GDM1 (cell line): ENCODE measurements at places on chromosomes 2 and 18.

DNA sequence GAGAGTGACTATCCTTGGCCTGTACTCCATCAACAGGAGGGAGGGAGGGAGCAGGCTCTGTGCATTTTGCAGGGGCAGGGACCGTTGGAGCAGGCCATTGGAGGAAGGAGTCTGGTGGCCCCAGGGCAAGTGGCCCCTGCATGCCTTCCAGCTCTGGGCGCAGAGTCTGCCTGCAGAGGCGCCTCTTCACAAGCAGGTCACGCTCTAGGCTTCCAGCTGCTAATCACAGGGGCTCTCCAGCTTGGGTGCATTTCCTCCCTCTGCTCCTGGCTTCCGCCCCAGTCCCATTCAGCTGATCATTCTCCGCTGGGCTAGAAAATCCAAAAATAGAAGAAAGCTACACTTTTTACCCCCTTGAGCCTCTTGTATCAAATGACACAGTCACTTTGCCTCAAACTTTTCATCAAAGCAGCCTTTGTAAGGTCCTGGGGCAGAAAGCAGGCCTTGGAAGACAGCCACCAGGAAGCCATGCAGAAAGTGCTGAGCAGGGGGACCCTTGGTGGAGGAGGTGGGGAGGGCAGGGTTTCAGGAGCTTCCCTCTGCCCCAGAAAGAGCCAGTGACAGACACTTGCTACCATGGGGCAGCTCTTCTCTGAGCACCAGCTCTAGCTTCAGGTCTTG lies 11.3 kb downstream of the TMEM247 start:
- no peak for DNase-seq

DNA sequence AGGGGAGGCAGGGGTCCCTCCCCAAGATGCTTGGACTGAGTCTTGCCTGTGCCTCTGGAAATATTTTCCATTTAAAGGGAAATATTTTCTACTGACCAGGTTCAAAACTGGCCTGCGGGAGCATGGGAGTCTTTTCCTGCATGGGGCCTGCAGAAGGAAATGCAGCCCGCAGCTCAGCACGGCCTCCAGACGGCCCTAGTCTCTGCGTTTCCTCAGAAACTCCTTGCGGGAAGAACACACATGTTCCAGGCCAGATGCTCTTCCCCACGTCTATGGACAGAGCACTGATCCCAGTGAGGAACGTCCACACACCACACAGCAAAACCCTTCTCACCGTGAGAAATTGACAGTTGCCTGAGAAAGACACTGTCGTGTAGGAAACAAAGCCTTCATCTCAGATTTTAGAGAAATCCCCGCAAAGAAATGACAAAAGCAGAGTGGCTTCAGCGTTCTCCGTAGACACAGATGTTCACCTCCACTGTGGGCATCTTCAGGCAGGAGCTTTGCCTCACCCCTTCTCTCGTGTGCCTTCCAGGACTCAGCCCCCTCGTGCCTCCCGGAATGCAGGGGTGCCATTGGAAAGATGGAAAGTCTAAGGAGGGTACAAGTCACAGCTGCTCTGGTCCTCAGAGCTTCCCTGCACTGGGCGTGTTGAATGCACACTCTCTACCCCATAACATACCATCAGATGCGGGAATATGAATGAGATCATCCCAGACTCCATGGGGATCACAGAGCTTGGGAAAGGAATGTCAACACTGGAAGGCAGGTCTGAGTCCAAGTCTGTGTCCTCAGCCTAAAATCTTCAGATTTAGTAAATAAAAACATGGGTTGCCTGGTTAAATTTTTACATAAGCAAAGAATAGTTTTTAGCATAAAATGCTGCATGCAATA lies 438.7 kb upstream of the SALL3 start:
- no peak for DNase-seq

DNA sequence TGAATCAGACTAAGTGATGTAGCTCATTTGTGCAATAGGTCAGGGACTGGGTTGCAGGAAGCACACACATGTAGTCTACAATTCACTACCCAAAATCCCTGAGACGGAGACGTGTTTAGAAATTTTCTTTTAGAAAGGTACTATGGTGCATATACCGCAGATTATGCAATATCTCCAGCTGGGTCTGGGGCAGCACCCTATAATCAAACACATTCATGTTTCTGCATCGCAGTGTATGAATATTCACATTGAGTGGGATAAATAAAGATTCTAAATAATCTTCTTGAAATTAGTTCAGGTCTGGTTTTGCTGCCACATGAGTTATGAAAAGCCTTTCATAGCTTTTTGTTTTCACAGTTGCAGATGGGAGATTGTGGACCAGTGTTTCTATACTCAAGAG lies 395.7 kb upstream of the FANCL start:
- no peak for DNase-seq

GRCh38 chr18:79191956-79192355 lies 122.8 kb downstream of the ATP9B start:
- no peak for DNase-seq

DNA sequence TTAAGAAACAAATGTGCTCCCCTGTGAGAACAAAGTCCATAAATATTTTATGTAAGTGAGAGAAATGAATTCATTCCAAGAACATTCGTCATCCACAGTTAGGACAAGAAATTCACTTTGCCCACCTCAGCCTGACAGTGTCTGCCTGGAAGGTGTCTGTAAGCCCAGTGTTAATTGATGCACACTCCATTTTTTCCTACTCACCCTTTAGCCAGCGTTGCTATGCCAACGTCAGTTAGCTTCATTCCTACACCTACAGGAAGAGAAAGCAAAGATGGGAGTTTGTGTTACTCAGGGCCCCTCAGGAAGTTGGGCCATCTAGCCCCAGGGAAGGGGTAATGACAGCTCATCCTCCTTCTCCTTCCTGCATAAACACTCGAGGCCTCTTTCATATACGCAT lies 131.0 kb downstream of the ALPK2 start:
- DNase-seq, result no peak

DNA sequence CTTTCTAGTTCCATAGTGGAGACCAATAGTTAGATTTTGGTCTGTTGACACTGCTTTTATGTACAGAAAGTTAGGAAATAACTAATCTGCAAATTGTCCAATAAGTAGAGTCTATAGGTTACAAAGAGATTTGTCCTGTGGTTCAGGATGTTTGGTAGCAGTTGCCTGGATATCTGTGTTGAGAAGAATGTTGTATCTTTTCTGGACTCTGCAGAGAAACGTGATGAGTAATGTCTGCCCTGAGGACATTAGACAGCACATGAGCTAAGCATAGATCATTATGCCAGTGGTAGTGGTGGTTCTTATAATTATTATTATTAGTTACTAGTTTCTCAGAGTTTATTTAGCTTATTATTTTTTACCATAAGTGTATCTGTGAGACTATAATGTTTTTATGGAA lies 65.8 kb downstream of the ANKRD62 start:
- DNase-seq, result no peak

- DNase-seq, result no peak
These were observed 9.9 kb downstream of the IER3IP1 start for GRCh38 chr18:47166294-47166693.

DNA sequence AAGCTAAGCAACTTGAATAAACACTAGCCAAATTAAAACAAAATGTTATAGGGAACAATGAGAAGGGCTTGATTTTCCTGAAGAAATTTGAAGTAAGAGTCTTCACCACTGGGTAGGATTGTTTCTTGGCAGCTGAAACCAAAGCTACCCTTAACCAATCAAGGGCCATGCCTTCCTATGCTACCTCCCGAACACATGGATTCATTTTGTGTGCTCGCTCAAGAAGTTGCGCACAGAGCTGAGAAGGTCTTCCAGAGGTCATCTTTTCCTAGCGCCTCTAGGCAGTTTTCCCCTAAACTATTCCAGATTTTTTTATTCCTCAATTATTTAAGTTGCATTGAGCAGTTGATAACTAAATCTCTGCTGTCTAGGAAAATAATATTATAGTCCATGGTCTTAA lies 264.6 kb downstream of the RBM43 start:
- no peak for DNase-seq

GRCh38 chr18:69157906-69158305 lies 242.8 kb upstream of the DOK6 start:
- DNase-seq, result no peak

DNA sequence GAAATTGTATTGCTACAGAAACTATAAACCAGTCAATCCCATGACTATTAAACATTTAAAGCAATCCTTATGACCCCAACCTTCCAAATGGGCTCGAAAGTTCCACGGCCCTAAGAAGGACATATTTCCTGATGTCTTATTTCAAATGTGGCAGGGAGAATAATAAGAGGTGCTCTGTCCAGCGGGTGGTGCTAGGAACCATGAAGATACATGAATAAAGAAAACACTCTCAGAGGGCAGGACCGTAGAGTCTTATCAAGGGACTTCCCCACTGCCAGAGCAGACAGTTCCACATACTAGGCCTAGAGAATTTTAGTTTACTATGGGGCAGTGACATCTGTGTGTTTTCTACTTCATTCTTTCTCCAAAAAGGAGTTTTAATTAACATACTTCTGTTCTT lies 187.1 kb upstream of the PIK3C3 start:
- no peak for DNase-seq

DNA sequence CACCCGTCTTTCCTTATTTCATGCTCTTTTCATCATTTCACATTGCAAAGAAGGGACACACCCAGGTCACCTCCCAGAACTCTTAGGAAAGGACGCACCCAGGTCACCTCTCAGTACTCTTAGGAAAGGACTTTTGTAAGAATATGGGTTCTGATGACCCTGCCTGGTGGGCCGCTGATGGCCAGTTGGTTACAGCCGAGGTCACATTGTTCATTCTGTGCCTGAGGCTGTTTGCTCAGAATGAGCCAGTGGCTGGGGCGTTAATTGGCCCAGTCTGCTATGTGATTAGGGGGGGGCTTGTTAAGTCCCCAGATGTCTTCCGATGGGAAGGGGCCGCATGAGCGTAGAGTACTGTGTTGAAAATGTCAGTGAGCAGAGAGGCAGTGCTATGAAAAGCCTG lies 9.4 kb downstream of the MLPH start:
- DNase-seq, result no peak

GRCh38 chr2:200077210-200077650 lies 121.8 kb downstream of the MAIP1 start:
- DNase-seq, result no peak

DNA sequence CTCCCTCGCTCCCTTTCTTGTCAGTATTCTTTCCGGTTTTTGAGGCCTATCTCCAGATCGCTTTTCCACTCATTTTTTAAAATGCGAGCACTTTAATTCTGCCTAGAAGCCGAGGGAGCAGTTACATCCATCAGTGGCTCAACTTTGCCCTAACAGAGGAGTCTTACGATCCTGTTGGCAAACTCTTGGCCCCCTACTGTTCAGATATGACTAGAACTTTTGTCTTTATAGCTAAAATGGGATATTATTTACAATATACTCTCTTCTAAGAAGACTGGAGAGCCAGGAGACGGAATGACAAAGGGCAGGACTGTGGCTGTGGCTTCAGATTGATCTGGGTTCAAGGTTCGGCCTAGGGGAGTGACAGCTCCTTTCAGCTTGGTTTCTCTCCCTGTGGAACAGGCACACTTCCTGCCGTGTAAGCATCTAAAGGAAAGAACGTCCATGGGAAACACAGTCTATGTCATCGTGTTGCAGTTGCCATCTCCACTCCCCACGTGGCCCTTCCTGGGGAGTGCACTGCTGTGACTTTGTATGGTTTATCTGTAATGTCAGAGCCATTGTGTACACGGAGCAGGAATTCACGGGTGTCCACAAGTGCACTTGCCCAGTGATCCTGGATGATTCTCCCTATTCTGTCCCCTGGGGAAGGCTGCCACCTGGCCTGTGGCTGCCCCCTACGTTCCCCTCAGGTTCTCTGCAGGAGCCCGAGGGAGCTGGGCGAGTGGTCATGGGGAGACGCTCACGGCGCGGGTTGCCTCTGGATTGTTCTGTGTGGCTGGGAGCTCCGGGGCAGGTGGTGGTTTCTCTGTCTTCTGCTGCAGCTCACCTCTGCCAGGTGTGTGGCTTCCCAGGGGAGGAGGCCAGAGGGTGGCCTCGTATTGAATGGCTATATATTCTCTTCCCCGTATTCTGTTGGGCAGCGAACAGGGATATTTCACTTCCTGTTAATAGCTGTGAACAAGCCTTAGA lies 222.0 kb downstream of the LDLRAD4 start:
- no peak for DNase-seq

DNA sequence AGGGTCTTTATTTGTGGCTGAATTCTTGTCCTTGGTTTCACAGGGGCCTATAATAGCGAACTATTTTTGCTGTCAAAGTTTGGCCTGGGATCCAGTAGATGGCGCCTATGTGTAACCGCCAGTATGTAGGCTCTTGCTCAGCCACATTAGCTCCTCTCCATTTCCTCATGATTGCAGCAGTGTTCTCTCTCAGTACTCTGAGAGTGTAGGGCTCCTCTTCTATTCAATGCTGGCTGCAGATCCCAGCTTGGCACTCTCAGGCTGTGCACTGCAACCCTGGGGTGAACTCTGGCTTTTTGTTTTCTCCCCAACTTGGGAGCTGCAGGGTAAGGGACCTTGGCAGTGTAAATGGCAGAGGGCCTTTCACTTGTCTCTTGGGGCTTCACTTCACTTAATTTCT lies 344.6 kb upstream of the CHAC2 start:
- peak; percentile 54 for DNase-seq

DNA sequence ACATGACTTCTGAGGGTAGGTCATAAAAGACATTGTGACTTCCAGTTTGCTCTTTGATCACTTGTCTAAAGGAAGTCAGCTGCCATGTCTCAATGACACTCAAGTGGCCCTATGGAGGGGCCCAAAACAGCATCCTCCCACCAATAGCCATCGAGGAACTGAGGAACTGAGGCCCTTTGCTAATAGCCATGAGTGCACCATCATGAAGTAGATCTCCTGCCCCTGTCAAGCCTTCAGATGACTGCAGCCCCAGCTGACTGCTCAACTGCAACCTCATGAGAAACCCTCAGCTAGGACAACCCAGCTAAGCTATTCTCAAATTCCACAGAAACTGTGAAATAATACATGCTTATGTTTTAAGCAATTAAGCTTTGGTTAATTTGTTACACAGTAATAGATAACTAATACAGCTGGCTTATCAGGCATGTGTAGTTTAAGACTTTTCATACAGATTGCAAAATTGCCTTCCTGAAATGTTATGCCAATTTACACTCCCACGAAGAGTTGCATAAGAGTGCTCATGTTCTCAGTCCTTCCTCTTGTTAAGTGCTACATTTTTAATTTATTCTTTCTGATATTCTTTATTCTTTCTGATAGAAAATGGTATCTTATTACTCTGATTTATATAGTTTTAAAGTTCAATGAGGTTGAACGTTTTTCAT lies 105.6 kb upstream of the NDUFV2 start:
- DNase-seq, result no peak

GRCh38 chr2:85524336-85524908 lies 14.5 kb upstream of the MAT2A start:
- peak; percentile 41 for DNase-seq

- DNase-seq, result no peak
These were observed 228.9 kb downstream of the TMEM163 start for GRCh38 chr2:134489732-134490384.
